ENCODE measurements at places on chromosomes 5 and 9. TPM values are rescaled to one million over a fixed set of nuclear protein-coding genes. Genes with fewer than 3 reads are reported as not detected.

TMEM174 gene
- not detected for total RNA-seq

PTCD2 gene
- 2.3 TPM for total RNA-seq

C9orf152 gene
- not detected for total RNA-seq

PCDHGB2 gene
- 0.64 TPM for total RNA-seq

CCDC187 gene
- not detected for total RNA-seq

All from dermis microvascular lymphatic vessel endothelial cell (primary cell).